ENCODE measurements at places on chromosomes 11 and 22.

- DNase-seq: no peak
Measured at GRCh38 chr11:58060939-58061672, 30.4 kb downstream of the OR6Q1 start.

DNA sequence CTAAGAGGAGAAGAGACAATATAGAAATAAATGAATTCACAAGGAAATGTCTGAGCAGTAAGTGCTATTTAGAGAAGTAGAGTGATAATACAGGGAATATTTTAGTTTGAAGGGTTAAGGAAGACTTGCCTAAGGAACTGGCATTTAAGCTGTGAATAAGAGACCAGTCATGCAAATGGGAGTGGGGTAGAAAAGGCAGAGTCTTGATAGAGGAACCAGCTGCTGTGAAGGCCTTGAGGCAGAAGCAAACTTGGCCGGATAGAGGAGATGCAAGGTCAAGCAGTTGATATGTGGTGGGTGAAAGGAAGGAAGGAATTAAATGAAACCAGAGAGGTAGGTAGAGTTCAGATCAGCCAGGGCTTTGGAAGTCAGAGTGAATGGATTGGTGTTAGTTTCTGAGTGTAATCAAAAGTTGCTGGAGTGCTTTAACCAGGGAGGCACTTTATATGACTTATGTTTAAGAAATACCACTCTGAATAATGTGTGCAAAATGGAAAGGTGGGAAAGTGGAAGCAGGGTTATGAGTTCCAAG lies 198.4 kb upstream of the SESN3 start:
- no peak for DNase-seq

- no peak for DNase-seq
Measured at GRCh38 chr11:75633409-75634066, 35.3 kb downstream of the MAP6 start.

GRCh38 chr11:126766440-126766839 lies 234.1 kb downstream of the KIRREL3 start:
- DNase-seq: no peak

DNA sequence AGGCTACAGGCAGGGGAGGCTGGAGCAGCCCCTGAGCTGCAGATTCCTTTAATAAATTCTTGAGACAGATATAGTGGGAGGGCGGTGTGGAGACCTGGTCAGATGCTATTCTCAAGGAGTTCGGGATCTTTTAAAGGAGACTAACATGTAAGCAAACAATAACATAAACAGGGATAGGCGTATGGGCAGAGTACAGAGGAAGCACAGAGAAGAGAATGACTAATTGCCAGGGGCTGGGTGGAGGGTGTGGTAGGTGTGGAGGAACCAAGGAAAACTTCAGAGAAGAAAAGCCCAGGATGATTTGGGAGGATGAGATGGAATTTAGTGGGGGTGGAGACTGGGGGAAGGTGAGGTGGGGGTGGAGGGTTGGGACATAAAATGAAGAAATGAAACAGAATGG lies 9.7 kb upstream of the HEPHL1 start:
- DNase-seq: no peak

DNA sequence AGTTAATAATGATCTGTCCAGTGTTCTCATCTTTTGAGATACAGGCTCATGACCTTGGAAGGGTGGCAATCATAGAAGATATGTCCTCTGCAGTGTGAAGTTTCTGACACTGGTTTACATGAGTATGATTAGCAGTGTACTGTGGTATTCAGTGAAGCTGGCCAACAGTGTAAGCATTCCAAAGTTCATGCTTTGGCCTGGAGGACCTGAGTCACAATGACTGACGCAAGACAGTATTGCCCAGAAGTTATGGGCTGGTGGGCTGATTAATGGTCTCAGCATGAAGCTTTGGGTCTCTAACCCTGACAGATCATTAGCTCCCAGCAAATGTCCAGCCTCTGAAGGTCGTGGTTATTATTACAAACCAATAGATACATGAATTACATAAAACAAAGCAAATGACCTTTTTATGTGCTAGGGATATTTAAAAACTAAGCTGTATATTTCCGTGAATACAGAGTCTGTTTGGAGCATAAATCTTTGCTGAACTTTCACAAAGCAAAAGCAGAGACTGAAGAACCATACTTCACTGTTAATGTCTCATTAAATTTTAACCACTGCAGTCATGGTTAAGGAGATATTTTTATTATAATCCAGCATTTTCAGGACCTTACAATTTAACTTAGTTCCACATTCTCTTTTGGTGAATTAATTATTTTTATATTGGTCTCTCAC lies 28.3 kb upstream of the USP47 start:
- DNase-seq: no peak

DNA sequence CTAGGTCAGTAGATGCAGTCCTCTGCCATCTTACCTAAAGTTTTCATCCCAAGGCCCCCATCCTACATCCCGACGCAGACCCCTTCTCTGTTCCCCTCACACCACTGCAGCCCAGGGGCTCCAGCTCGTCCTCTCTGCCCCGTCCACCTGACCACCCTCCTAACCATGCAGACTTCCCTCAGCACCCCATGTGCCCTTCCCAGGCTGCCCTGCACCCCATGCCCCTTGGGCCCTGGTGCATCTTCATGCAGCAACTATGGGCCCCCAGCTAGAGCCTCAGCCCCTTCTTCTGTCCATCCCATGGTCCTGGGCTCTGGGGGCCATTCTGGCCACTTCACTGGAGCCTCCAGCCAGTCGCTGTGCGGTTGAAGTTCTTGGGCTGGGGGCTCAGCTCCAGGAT lies 2.9 kb downstream of the PRR33 start:
- DNase-seq: no peak

DNA sequence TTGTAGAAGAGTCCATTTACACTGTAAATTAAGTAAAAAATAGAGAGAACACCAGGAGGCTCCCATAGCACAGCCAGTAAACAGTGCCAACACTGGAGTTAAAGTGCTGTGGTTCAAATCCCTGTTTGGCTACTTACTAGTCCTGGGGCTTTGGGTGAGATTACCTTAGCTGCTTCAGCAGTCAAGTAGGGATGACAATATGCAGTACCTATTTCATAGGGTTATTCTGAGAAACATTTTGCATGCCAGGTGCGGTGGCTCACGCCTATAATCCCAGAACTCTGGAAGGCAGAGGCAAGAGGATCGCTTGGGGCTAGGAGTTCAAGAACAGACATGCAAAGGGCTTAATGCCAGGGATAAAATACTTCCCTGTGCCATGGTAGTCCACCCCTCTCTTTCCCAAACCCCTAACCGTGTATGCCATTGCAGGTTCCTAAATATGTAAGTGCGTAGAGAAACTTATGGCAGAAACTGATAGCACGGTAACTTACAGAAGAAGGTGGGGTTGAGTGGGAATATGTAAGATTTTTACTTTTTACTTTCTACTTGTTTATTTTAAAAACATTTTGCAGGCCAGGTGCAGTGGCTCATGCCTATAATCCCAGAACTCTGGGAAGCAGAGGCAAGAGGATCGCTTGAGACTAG lies 86.4 kb upstream of the PICALM start:
- DNase-seq: no peak

GRCh38 chr11:48034926-48035871 lies 54.8 kb downstream of the PTPRJ start:
- no peak for DNase-seq

DNA sequence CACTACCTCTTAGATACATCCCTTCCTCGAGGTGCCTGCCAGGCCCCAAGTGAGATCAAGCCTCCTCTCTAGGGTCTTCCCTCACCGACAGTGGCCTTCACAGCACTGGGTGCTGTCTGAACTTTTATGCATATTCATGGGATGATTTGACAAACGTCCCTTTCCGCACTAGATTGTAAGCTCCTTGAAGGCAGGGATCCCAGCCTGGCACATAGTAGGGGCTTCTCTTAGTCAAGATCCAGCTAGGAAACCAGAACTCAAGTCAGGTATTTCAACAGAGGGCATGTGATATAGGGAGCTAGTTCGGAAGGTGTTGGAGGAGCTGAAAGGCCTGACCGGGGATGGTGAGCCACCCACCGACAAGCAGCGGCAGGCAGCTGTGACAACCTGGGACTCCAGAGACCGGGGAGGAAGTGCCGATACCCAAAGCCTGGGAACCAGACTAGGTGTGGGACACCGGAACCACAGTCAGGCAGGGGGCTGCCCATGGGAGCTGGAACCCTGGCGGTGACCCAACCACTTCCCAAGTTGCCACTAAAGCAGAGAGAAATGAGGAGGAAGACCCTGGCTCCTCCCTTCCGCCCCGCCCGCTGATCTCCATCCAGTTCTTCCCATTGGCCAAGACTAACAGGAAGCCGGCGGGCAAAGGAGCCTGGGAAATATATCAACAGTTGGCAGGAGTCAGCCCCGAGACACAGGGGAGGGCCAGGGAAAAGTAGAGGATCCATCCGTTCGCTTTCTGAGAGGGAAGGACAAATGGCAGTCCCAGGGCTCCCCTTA lies 39.8 kb upstream of the CD82 start:
- no peak for DNase-seq

GRCh38 chr22:49541693-49542230 lies 285.9 kb downstream of the BRD1 start:
- no peak for DNase-seq

DNA sequence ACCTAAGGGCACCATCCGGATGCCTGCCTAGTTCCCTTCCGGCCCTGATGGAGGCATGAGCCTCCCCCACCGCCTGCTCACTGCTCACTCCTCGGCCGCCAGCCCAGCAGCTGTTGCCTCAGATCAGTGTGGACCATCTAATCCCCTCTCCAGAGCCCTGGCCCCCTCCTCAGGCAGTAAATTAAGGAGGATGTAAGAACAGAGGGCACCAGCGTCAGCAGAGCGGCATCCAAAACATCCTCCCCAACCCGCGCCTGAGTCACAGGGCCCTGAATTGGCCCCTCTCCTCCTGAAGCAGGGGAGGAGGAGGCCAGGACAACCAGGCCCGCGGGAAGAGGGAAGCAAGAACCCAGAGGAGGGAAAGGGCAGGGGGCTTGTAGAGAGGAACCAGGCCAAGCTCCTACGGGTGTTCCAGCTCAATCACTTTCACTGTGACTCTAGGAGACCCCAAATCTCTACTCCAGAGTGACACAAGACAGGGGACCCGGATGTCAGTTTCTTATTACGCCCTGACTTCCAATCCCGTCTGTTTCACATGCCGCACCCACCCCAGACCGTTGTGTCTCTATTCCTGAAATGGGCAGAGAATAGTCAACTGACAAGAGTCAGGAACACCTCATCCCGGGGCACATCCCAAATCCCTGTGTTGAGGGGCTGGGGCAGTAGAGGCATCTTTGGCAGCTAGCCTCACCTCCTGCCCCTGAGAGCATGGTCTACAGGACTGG lies 31.3 kb upstream of the MYOD1 start:
- no peak for DNase-seq

DNA sequence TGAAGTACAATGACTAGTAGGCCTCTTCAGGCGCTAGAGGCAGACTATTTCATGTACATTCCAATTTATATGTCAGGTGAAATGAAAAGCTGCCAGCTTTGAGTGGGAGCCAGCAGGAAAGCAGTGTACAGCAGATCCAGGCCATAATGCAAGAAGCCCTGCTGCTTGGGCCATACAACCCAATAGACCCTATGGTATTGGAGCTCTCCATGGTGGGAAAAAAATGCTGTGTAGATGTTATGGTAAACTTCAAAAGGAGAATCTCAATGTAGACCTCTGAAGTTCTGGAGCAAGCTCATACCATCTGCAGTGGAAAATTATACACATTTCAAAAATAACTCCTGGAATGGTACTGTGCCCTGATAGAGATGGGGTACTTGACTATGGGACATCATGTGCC lies 71.5 kb upstream of the CD82 start:
- DNase-seq: no peak
